Stomach (tissue), 19 donors: ENCODE measurements at places on chromosomes 1 and 21. TPM values are rescaled to one million over a fixed set of nuclear protein-coding genes. Genes with fewer than 3 reads are reported as not detected.

DNA sequence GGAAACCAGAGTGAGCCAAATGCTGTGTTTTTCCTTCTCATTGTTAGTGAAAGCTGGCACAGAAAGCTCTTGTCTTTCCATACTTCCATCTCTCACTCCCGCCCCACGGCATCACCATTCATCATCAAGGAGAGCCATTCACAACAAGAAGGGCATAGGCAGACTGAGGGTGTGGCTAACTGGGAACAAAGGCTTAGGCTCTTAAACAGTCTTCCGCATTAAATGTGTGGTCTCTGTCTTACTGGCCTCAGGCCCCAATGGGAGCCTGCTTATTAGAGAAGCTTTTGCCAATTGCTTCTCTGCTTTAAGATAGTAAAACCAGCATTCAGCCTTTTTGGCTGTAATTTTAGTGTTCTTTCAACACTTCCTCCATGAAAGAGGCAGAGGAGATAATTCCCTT, 51.4 kb downstream of the TNFSF18 start:
- no peak for DNase-seq

Gene SPRR5
- total RNA-seq: not detected

GRCh38 chr1:157739229-157739901, 37.6 kb downstream of the FCRL2 start:
- no peak for DNase-seq

GRCh38 chr1:54577612-54578011, 29.6 kb downstream of the ACOT11 start:
- DNase-seq: peak; percentile 93

GRCh38 chr1:24098943-24099638, 12.8 kb downstream of the MYOM3 start:
- DNase-seq: no peak

DNA sequence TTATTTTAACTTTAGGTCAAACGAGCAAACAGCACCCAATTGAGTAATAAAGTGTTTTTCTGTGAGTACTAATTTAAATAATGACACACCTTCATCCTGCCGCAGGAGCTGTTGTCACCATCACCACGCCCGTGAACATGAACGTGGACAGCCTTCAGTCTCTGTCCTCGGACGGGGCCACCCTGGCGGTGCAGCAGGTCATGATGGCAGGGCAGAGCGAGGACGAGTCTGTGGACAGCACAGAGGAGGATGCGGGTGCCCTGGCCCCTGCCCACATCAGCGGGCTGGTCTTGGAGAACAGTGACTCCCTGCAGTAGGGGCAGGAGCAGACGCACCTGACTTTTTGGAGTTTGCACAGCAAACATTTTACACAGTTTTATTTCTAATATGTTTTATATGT, 45.9 kb downstream of the CBS start:
- no peak for DNase-seq

GRCh38 chr1:201077736-201078135, 34.5 kb downstream of the CACNA1S start:
- no peak for DNase-seq

Gene ADCY10
- total RNA-seq: not detected

- DNase-seq: no peak
Measured at GRCh38 chr1:207331354-207332313, 10.2 kb downstream of the CD55 start.

- DNase-seq: no peak
Measured at GRCh38 chr1:201554190-201554600, 15.3 kb downstream of the NAV1 start.

- peak; percentile 44 for DNase-seq
Measured at GRCh38 chr1:202966006-202966898, 805 bp downstream of the CYB5R1 start.

- DNase-seq: no peak
Measured at GRCh38 chr1:29855561-29856160, 619.3 kb downstream of the PTPRU start.

Gene CFAP107
- not detected for total RNA-seq

Gene VCAM1
- 5.8 TPM for total RNA-seq

Gene KIF2C
- total RNA-seq: 2.3 TPM

DNA sequence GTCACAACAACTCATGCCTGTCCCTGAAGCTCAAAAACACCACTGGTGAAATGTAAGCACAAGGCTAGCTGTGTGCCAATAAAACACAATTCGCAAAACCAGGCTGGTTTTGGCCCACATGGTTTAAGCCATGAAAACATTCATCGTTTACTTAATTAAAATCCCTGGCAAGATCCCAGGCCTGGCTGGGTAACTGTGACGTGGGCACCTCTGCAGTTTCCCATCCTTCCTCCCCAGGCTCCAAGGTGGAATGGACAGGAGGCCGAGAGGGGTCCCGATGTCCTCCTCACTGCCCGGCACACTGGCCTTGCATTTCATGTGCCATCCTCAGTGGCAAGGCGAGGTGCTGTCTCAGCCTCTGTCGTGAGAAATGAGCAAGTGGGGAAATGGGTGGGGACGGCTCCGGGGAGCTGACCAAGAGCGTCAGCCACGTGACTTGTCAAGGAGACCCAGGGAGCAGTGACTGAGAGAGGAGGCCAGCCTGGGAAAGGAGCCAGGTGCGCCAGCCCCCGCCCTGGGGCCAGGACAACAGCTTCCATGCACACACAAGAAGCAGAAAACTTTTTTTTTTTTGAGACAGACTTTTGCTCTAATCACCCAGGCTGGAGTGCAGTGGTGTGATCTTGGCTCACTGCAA, 153.1 kb upstream of the RAB4A start:
- peak; percentile 91 for DNase-seq
